ENCODE measurements at places on chromosomes 5 and 9.

DNA sequence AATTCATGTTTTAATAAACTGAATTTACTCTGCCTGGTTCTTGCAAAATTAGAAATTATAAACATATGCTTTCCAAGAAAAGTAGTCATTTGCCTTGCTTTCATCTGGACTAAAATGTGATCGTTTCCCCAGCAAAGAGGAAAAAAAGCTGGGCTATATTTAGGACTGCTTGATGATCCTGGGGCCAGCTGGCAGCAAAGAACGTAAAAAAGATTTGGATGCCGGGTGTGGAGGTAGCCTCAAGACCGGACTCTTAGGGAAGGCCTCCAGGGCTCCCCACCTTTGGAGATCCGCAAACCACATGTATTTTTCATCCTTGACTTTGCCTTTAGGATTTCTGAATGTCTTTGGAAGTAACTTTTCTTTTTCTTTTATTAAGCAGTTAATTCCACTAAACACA, 156.1 kb upstream of the SEMA6A start:
- no peak for DNase-seq

GRCh38 chr9:113581865-113582697, 118.6 kb downstream of the RGS3 start:
- peak; percentile 56 for DNase-seq

GRCh38 chr5:151202381-151203139, 21.3 kb downstream of the CCDC69 start:
- DNase-seq = no peak

DNA sequence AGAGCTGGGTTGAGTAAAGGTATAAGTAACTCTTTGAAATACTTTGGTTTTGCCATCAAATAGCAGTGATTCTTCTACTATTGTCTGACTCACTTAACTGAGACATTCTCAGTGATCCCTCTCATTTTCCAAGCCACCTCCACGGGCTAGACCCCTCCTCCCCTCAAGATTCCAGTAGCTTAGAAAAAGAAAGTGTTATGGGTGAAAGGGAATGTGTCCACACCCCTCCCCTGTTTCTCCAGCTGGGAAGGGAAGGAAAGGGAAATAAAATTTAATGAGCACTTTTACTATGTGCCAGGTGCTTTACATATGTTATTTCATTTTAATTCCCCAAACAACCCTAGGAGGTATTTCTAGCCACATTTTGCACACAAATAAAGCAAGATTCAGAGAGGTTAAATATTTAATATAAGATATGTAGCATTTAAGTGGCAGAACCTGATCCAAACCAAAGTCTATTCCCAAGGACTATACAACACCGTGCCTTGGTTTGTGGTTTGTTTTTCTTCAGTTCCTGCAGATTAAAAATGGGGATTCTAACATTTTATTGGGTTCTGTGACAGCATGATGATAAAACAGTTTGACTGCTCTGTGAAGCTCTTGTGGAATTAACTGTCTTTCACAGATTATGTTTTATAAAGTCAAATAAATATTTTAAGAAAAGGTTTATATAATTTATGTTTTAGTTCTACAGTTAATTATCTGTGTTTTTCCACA, 135.9 kb downstream of the ZSWIM6 start:
- DNase-seq = no peak

- no peak for DNase-seq
Measured at GRCh38 chr9:132596200-132596599, 13.8 kb downstream of the BARHL1 start.

DNA sequence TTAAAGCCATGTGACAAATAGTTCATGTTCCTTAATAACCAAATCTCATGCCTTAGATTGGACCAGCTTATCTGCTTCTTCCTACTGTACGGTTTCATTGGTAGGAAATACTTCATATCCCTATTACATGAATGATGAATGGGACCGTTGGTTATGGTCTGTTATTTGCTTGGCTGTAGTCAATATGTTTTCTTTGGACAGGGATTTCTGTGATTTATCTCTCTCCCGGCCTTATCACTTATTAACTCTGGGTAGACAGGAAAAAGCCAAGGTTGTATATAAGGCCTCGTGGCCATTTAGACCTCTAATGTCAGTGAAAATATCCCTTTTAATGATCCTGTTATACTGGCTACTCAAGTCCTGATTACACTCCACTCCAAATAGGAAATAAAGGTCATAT, 330.6 kb downstream of the EBF1 start:
- no peak for DNase-seq

- no peak for DNase-seq
Measured at GRCh38 chr9:90825586-90825985, 24.0 kb downstream of the SYK start.

DNA sequence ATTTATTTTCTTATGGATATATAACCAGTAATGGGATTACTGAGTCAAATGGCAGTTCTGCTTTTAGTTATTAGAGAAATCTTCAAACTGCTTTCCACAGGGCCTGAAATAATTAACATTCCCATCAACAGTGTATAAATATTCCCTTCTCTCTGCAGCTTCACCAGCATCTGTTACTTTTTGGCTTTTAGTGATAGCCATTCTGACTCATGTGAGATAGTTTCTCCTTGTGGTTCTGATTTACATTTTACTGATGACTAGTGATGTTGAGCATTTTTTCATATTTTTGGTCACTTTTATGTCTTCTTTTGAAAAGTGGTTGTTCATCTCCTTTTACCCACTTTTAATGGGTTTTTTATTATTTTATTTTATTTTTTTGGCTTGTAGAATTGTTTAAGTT, 1290.3 kb upstream of the CDH9 start:
- no peak for DNase-seq

GRCh38 chr5:60997721-60998120, 52.7 kb downstream of the NDUFAF2 start:
- no peak for DNase-seq

- DNase-seq = no peak
Measured at GRCh38 chr9:72646061-72646460, 124.7 kb downstream of the TMC1 start.

- DNase-seq = no peak
Measured at GRCh38 chr5:45862763-45863162, 166.6 kb upstream of the HCN1 start.

DNA sequence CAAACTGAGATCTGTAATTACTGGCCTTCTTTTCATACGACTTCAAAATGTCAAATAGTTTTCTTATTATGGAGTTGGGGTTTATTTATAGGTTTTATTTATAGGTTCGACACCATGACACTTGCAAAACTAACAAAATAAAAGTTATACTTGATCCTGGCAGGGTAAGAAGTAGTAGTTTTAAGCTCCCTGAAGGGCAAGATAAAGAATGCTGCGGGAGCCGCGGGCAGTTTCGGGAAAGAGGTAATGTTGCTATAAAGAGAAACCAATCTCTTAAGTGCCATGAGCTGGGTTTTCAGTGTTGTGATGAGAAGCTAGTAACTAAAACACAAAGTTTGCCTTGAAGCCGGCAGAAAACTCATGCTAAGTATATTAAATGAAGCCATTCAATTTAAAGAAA, 24.8 kb downstream of the PTPN3 start:
- DNase-seq = no peak
